T-helper 17 cell (primary cell): ENCODE measurements at places on chromosomes 3 and 15. TPM values are rescaled to one million over a fixed set of nuclear protein-coding genes. Genes with fewer than 3 reads are reported as not detected.

The FSD2 gene
- not detected for total RNA-seq

- H3K27ac ChIP-seq = no peak overlapping the region
- H3K27me3 ChIP-seq = peaks cover 5% of the 10 kb centered on the region
- H3K4me1 ChIP-seq = peaks cover 9% of the 10 kb centered on the region
- H3K4me3 ChIP-seq = no peak overlapping the region
- peaks cover 10% of the 10 kb centered on the region for H3K36me3 ChIP-seq
These were observed 6.1 kb downstream of the MST1 start for GRCh38 chr3:49683162-49683561.

DNA sequence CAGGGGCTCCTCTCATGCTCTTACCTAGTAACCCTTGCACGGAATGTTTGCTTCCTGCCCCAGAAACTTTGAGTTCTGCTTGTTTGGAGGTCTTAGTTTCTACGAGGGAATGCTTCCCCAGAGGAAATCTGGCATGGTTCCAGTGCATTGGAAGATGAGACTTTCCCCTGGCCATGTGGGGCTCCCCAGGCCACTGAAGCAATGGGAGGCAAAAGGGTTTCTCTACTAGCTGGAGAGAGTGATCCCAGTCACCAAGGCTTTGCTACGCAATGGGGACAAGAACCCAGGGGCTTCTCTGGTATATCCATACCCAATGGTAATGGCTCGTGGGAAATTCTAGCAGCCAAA, 44.2 kb upstream of the RPL32 start:
- H3K4me3 ChIP-seq = peak overlapping the region; percentile 50
- peaks cover 47% of the 10 kb centered on the region for H3K27me3 ChIP-seq

DNA sequence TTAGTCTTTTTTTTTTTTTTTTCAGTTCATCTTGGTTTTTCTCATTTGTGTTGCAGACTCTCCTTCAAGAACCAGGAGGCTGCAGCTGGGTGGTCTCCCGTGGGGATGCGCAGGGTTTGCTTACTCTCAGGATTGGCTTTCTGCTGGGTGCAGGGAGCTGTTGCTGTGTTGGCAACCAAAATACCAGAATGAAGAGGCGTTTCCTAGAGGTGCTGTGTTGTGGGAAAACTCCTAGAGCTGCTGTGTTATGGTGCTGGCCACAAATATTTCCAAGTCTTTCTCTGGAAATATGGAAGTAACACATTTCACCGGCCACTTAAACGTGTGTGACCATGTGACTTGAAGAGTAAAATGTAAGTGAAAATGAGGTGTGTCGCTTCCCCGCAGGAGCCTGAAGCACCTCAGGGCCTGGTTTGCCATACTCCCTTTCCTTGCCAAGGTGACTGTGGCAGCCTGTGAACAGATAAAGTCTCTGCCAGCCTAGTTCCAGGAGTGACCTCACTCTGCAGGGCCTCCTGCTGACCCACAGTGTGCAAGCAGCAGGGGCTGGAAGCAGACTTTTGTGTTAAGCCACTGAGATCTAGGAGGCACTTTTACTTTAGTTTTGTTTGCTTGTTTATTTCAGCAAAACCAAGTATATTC, 258.9 kb downstream of the ADAMTS17 start:
- H3K4me3 ChIP-seq = no peak overlapping the region
- no peaks in the 10 kb centered on the region for H3K27me3 ChIP-seq
- no peaks in the 10 kb centered on the region for H3K4me1 ChIP-seq
- no peaks in the 10 kb centered on the region for H3K36me3 ChIP-seq
- no peak for DNase-seq
- H3K27ac ChIP-seq = no peak overlapping the region

GRCh38 chr15:94400526-94401298, 169.4 kb downstream of the MCTP2 start:
- H3K4me3 ChIP-seq = no peak overlapping the region
- no peaks in the 10 kb centered on the region for H3K27me3 ChIP-seq
- H3K27ac ChIP-seq = no peak overlapping the region
- DNase-seq = no peak

The KBTBD13 gene
- not detected for total RNA-seq

DNA sequence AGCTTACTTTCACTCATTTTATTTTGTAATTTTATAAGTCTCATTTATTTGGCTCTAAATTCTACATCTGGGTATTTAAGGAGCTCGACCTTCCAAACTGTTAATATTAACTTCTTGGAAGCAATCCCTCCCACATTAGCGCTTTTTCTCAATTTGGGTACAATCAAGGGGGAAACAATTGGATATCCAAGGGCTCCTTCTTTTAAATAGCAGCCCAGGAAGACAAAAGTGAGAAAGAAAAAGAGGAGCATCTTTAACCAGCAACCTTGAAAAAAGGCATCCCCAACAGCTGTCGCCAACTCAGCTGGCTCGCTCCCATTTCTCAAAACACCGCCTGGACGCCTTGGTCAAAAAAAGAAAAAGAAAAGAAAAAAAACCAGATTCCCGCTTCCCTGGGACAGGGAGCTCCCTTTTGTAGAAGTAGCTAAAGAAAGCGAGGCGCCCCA, 873 bp downstream of the C3orf70 start:
- no peak for DNase-seq
- H3K27ac ChIP-seq = no peak overlapping the region
- H3K4me1 ChIP-seq = peaks cover 5% of the 10 kb centered on the region
- H3K36me3 ChIP-seq = peaks cover 2% of the 10 kb centered on the region
- H3K4me3 ChIP-seq = peak overlapping the region; percentile 76
- peaks cover 34% of the 10 kb centered on the region for H3K27me3 ChIP-seq

- no peak overlapping the region for H3K4me3 ChIP-seq
- DNase-seq = no peak
- peaks cover 23% of the 10 kb centered on the region for H3K27me3 ChIP-seq
- no peak overlapping the region for H3K27ac ChIP-seq
These were observed 41.2 kb downstream of the KLF15 start for GRCh38 chr3:126316031-126316461.

The PPP2R3A gene
- total RNA-seq = 0.13 TPM

The GP9 gene
- total RNA-seq = 68.5 TPM

DNA sequence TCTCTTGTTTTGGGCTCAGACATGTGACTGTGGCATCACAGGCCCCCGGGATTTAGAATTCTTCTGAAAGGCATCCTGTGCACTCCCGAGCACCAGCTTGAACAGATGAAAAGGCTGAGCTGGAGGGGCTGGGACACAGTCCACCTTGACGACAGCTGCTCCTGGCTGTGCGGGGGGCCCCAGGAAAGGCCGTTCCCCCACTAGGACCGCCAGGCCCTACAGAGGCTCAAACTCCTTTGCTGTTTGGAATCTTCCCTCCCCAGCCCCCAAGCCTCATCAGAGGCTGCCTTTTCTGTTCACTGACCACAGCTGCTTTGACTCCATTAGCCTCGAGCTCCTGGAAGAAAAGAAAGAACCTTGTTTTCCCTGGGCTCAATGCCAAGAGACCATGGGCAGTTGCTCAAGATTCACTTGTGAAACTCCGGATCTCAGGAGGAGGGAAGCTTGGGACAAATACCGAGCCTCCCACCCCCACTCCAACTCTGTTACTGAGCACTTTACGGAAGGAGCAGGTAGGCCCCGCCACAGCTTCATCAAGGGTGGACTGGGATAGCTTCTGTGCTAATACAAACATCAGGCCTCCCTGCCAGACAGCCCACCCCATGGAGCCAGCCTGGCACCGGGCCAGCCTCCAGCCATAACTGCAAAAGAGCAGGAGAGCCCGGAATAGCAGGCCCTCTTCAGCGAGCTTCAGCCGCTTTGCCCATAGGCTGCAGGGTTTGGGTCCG, 15.7 kb downstream of the CIDEC start:
- H3K36me3 ChIP-seq = no peaks in the 10 kb centered on the region
- no peak overlapping the region for H3K27ac ChIP-seq
- H3K4me1 ChIP-seq = peaks cover 3% of the 10 kb centered on the region
- no peak overlapping the region for H3K4me3 ChIP-seq
- no peak for DNase-seq

The ANKUB1 gene
- total RNA-seq = not detected

- H3K4me3 ChIP-seq = no peak overlapping the region
- no peaks in the 10 kb centered on the region for H3K36me3 ChIP-seq
- no peak for DNase-seq
- no peaks in the 10 kb centered on the region for H3K27me3 ChIP-seq
- H3K27ac ChIP-seq = no peak overlapping the region
These were observed 788.7 kb upstream of the DPPA4 start for GRCh38 chr3:110126065-110126464.

The HIGD2B gene
- total RNA-seq = not detected
